ENCODE measurements at places on chromosomes 2 and 18.

GRCh38 chr2:143808166-143808565 is 678.9 kb downstream of the ARHGAP15 start:
- no peak for DNase-seq

GRCh38 chr18:48827291-48828193 is 123.2 kb downstream of the SMAD7 start:
- DNase-seq: peak; percentile 2

DNA sequence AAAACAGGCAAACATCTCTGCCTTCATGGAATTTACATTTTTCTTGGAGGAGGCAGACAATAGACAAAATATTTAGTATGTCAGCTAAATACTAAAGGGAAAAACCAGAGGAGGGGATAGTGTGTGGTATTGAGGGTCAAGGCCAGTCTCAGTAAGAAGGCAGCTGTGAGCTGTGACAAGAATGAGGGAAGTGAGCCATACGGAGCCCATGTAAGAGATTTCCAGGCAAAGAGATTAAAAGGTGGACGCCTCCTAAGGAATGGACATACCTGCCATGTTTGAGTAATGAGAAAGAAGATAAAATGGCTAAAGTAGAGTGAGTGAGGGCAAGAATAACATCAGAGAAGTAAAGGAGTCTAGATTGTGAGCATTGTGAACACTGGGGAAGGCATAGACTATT is 2.2 kb upstream of the SCN2A start:
- DNase-seq: no peak

DNA sequence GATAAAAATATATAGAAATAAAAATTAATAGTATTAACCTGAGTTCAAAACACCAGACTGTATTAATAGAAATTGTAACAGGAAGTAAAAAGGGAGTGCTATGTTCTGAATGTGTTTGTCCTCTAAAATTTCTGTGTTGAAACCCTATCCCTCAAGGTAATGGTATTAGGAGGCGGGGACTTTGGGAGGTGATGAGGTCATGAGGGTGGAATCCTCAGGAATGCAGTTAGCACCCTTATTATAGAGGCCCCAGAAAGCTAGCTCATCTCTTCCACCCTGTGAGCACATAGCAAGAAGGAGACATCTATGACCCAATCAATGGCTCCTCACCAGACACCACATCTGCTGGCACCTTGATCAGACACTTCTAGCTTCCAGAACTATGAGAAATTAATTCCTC is 124.5 kb downstream of the CMPK2 start:
- DNase-seq: no peak

DNA sequence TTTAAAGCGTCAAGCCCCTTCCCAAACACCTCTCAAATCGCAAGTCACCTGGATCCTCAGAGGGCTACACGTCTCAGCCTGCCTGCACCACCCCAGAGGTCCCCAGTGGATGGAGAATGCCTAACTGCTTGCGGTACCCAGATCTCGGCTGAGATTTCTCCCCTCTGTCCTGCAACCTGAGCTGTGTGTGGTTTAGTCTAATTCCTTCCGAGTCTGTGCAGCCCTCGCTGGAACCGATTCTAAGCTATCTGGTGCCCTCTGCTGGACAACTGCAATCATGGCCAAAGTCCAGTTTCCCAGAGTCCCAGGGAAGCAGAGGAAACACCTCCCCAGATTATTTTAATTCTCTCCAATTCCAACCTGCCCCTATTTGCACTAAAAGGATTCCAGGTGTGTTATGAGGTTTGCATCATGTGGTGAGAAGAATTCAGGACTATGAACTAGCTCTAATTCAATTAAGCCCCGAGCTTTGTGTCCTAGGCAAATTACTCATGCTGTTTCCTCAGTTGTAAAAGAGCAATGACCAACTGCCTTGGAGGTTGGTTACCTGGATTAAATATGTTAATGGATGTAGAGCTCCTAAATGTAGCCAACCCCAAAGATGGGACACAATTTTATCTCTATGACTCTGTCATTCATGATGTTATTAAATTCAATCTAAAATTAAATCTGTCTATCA is 276.1 kb upstream of the NCKAP5 start:
- peak; percentile 54 for DNase-seq

DNA sequence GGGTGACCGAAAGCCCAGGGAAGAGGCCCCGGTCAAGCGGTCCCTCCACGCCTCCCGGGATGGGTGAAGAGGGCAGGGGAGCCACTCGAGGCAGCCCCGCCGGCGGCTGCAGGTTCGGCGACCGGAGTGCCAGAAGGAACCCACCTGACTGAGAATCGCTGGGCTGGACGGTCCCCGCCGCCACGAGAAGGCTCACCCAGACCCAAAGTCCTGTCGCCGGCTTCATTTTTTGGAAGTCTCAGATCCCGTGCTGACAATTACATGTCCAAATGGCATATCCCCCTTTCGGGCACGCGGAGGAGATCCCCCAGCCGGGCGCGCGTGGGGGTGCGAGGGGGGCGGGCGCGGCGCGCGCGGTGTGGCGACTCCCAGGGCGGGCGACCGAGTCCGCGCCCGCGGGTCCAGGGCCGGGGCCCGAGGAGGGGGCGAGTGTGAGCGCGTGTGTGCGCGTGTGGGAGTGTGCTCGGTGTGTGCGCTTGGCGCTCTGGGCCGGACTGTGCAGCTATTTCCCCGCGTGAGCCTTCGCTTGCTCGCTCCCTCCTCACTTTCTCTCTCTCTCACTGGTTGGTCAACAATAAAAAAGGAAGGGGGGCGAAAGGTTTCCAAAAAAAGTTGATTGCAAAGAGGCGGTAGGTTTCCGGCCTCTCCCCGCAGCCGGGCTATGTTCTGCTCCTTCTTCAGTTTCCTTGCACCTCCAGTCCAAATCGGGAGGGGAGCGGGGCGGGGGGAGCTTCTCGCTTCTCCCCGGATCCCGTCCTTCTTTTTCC is at the start of gene ERBB4:
Gene ERBB4, minus strand, starts transcription at position 498 of the 767 bp plus-strand sequence. Its CDS starts 272 bp downstream, at position 226.
- DNase-seq: no peak

DNA sequence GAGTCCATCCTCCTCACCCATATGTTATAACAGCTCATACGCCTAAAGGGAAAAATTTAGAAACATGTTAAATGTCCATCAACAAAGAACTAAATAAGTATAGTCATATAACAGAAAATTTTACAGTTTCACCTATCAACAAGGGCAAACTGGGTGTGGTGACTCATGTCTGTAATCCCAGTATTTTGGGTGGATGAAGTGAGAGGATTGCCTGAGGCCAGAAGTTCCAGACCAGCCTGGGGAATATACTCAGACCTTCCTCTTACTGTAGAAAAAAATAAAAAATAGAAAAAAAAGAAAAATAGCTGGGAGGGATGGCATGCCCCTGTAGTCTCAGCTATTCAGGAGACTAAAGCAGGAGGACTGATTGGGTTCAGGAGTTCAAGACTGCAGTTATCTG is 48.3 kb upstream of the GULP1 start:
- no peak for DNase-seq

DNA sequence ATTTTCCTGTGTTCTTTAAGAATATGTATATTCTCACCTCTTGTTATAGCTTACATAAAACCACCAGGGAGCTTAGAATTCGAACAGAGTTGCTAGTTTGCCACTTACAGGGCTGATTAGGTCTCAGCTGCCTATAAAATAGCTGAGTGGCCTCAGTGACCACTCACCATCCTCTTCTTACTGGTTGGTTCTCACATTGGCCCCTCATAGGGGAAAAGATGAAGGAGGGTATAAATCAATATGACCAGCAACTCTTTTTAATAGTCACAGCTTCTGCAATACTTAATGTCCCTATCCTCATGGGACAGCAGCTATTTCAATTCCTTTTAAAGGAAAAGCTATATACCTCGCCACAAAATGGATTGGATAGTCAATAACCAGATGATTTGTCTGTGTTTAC is 199.4 kb upstream of the CDH20 start:
- DNase-seq: no peak

GRCh38 chr18:53056064-53056463 is 716.1 kb downstream of the DCC start:
- DNase-seq: no peak

Data from stimulated activated naive CD8-positive, alpha-beta T cell treated with anti-CD3 and anti-CD28 coated beads, Interleukin-15, Interleukin-2, amounts not matched to agents 100 U/mL and 50 U/mL, for 24 hours (primary cell).